ENCODE measurements at places on chromosomes 5 and 9.

DNA sequence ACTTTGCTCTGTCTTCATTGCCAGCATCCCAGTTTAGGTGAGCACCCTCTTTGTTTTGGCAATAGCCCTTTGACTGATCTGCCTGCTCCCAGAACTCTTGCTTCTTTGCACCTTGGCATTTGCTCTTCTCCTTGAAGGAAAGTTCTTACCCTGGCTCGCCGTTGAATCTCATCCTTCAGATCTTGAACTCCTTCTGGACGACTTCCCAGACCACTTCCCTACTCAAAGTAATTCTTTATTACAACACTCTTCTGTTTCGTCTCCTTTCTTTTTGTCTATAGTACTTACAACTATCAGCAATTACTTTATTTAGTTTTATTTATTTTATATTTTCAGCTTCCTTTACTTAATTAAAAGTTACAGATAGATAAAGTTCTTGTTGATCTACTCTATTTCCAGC lies 1510.1 kb downstream of the MAT2B start:
- no peak for DNase-seq

DNA sequence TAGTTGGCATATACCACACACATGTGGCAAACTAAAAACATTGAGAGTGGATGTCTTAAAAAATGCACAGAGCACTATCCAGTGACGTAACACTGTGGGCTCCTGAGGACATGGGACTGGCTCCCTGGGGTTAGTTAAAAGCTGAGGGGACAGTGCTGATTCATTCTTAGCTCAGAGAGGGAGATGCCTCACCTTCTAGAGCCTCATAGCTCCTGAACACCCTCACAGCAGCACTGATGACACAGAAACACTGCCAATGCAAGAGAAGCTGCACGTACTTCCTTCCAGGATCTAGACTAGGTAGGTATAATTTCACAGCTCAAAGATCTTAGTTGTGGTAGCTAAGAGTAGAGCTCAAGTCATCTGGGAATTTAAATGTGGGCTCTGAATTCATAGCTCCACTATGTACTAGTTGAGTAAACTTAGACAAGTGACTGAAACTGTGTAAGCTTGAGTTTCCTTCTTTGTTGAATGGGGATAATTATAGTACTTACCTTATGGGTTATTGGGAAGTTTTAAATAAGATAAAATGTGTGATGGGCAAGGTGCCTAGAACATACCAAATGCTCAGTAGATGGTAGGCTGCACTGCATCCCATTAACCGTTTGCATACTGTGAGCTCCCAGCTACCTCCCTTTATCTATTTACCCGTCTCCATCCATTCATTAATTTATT lies 279.9 kb downstream of the ASTN2 start:
- no peak for DNase-seq

DNA sequence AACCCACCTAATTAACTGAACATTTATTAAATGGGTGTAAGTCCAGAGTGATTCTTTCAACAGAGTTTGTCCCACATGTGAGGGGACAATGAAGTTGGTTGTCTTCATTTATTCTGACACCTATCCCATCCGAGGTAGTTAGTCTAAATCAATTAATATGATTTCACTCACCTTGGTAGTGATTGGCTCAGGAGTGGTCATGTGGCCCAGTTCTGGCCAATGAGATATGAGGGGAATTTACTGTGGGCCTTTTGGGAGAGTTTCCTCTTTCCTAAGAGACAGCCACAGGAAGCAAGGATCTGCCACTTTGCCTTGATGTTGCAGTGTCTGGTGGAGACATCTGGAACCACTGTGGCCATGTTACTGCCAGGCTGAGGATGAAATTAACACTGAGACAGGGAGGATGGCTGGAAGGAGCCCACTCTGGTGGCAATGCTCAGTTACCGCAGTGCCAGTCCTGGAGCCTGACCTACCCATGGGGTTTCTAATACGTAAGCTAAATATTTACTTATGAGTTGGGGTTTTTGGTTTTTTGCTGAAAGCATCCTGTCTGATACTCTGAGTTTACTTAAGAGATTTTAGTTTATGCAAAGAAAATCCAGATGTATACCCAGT lies 118.6 kb downstream of the FGF18 start:
- no peak for DNase-seq

- no peak for DNase-seq
Measured at GRCh38 chr5:37391591-37391990, 12.5 kb downstream of the WDR70 start.

GRCh38 chr9:93237540-93237939 lies 53.6 kb downstream of the WNK2 start:
- no peak for DNase-seq

- peak; percentile 37 for DNase-seq
Measured at GRCh38 chr5:109689740-109690241, at the start of gene MAN2A1. Gene MAN2A1, plus strand, starts transcription at chr5:109689927. Its CDS starts 491 bp downstream, at chr5:109690418.

DNA sequence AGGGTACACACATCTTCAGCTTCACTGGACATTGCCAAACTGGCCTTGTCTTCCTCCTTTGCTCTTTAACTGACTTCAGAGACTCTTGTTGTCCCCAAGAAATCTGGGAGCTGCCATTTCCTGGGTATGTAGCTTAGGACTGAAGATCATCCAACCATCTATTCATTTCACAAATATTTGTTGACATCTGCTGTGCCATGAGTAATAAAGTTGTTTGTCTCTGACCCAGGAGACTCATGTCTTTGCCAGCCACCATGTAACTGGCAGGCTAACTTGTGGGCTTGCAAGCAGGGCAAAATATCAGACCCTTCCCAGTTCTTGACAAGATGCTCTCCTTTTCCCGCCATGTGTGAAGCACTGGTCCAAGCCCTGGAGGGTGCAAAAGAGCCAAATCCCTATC lies 17.1 kb upstream of the TOR1B start:
- DNase-seq: no peak

- DNase-seq: peak; percentile 44
Measured at GRCh38 chr5:145996135-145996534, 59.8 kb downstream of the SH3RF2 start.

GRCh38 chr9:4530375-4530774 lies 40.1 kb downstream of the SLC1A1 start:
- no peak for DNase-seq

DNA sequence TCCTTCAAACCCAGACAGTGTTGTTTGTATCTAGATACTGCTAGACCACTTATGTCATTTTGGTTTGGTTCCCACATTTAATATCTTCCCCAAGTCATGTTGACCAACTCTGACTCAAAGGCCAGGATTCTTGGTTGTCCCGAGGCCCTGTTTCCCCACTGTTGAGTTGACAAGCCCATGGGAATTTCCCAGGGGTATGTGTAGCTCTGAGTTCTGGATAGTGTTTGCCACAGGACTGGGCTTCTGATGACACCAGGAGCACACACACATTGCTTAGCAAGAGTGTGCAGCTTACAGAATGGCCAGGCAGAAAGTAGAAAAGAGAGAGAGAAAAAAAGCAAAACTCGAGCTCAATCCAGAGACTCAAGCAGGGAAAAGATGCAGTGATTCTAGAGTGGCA lies 214.4 kb downstream of the NXNL2 start:
- DNase-seq: no peak

DNA sequence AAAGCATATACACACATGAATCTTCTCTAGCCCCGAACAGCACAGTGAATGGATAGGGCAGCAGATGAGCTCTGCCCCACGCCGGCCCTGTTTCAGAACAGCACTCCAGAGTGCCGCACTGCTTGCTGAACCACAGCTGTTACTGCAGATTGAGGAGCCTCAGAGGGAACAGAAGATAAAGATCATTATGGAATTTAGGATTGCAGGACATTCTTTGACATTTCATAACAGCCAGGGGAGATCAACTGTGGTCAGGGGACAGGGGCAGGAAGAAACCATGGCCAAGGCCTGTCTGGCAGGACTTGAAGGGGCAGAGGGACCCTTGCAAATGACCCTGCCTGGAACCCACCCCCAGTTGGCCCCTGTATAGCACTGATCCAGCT lies 20.6 kb downstream of the IRF1 start:
- no peak for DNase-seq

DNA sequence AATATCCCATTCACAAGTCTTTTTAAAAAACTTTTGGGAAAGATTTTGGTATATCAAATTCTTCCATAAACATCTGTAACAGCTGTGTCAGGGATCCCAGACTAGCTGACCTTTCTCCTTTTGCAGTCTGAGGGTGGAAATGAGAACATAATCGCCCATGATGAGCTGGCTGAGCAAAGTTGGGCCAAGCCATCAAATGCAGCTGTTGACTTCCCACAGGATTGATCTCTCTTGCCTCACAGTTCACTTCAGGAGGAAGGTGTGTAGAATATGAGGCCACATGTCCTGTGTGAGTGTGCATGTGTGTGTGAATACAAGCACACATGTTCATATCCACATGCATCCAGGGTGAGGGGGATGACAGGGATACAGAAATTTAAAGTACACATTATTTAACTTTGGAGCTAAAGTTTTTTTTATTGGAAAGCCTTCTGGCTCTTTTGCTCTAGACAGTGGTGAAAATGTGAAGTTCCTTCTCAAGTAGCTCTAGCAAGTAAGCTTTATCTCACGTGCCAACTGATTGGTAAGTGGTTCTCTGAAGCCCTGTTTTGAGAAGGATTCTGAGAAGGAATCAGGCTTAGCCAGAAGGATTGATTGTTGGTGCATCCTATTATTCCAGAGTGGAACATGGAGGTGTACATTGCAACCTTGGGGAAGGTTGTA lies 468.8 kb upstream of the DMAC1 start:
- DNase-seq: no peak

DNA sequence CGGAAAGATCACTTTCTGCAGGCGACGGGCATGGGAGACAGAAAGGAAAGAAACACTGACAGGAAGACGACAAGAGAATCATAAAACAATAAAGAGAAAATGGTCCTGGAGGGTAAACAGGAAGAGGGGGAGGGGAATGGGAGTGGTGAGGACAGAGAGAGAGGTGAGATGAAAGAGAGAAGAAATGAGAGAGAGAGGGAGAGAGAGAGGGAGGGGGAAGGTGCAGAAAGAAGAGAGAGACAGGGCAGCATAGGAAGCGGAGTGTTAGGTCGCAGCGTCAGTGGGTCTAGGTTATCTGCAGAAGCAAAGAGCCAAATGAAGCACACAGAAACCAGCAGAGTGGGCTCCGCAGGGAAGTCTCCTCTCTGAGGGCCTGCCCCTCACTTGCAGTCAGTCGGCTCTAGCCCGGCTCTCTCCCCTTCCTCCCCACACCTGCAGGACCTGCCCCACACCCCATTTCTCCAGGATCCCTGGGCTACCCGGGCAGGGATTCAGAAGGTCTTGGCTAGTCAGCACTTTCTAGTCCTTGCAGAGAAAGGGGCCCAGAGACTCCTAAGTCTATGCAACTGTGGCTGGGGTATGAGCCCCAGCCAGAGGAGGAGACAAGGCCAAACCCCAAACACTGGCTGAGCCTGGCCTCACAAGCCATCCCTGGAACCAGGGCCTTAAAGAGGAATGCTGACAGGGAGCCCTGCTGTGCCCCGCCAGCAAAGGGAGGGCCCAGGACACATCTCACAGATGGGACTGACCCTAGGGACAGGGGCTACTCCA lies 29.7 kb upstream of the MEIKIN start:
- DNase-seq: no peak

DNA sequence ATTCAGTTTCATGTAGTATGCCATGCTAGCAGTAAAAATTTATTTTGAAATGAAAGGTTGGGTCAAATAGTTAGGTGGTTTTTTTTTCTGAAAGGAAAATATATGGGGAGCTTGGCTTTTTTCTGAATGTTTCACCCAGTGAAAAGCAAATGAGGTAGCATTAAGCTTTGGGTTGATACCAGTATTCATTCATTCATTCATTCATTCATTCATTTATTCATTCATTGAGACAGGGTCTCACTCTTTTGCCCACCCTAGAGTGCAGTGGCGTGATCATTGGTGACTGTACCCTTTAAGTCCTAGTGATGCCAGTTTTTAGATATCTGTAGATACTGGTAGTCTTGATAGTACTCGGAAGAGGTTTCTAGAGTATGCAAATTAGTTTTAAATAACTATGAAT lies 42.4 kb upstream of the LRRC70 start:
- no peak for DNase-seq

DNA sequence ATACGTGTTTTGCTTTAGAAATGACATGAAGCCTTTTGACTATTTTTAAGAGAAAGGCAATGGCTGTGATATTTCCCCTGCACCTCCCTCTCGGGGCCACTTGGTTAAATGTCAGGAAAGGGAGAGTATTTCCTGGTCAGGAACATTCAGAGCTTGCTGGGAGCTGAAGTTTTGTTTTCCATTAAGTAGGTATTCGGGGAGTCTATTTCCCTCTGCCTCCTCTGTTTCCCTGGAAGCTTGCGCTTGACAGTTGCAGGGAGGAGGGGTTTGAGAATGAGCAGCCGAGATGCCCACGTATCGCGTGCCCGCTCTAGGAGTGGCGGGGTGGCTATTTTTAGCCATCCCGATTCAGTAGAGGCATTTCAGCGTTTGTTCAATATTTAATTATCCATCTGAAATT lies 6.7 kb downstream of the DAB2IP start:
- DNase-seq: no peak

DNA sequence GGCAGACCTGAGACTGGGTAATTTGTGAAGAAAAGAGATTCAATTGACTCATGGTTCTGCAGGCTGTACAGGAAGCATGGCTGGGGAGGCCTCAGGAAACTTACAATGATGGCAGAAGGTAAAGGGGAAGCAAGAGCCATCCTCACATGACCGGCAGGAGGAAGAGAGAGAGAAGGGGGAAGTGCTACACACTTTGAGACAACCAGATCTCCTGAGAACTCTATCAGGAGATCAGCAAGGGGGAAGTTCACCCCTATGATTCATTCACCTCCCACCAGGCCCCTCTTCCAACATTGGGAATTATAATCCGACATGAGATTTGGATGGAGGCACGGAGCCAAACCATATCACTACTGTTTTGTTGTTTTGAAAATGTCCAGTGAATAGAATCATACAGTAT lies 110.2 kb downstream of the DAPK1 start:
- no peak for DNase-seq

DNA sequence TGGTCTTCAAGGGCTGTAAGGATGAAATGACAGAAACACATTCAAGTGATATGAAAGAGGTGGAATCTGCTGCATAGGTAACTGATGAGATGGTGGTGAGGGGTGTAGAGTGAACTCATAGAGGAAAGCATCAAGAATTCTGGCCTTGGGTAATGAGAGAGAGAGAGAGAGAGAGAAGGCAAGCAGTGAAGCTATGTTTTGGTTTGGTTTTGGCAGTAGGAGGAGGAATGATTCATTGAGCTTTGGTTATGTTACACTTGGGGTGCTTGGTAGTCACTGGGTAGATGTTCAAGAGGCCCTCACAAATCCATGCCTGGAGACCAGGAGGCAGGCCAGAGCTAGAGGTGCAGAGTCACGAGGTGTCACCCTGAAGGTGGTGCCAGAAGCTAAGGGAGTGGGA lies 89.5 kb downstream of the EGFLAM start:
- no peak for DNase-seq

DNA sequence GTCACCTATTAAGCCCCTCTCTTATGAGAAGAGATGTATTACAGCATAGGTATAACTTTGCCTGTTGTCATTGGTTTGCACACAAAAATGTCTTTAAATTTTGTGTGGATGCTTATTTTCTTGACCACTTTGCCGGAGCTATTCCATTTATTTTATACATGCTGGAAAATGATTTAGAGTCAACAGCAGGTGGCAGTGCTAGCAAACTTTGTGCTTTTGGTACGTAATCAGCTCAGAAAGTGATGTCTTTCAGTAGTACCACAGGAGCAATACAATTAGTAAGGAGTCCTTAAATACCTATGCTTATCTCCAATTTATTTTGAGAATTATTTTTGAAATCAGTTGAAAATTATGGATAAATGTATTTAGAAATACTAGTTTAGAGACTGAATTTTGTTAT lies 19.8 kb upstream of the NUDT12 start:
- DNase-seq: peak; percentile 46

GRCh38 chr5:126693806-126694205 lies 83.1 kb upstream of the LMNB1 start:
- no peak for DNase-seq

Measured in AML-193 (cell line).